ENCODE measurements at places on chromosomes 2 and 18. TPM values are rescaled to one million over a fixed set of nuclear protein-coding genes. Genes with fewer than 3 reads are reported as not detected.

Gene ATIC
- polyA plus RNA-seq = 128 TPM

- no peak overlapping the region for H3K4me3 ChIP-seq
- no peak for DNase-seq
Measured at GRCh38 chr2:43174368-43174916, 52.0 kb downstream of the ZFP36L2 start.

GRCh38 chr2:240399419-240400324, 35.8 kb upstream of the GPC1 start:
- H3K36me3 ChIP-seq = no peaks in the 10 kb centered on the region
- no peak overlapping the region for H3K4me3 ChIP-seq
- no peak overlapping the region for H3K27ac ChIP-seq
- H3K27me3 ChIP-seq = no peaks in the 10 kb centered on the region

GRCh38 chr2:5867056-5867455, 174.9 kb downstream of the SOX11 start:
- no peaks in the 10 kb centered on the region for H3K4me1 ChIP-seq
- H3K36me3 ChIP-seq = no peaks in the 10 kb centered on the region
- DNase-seq = no peak
- H3K27ac ChIP-seq = no peak overlapping the region

Gene TMEM247
- not detected for polyA plus RNA-seq

Gene ALLC
- 0.08 TPM for polyA plus RNA-seq

DNA sequence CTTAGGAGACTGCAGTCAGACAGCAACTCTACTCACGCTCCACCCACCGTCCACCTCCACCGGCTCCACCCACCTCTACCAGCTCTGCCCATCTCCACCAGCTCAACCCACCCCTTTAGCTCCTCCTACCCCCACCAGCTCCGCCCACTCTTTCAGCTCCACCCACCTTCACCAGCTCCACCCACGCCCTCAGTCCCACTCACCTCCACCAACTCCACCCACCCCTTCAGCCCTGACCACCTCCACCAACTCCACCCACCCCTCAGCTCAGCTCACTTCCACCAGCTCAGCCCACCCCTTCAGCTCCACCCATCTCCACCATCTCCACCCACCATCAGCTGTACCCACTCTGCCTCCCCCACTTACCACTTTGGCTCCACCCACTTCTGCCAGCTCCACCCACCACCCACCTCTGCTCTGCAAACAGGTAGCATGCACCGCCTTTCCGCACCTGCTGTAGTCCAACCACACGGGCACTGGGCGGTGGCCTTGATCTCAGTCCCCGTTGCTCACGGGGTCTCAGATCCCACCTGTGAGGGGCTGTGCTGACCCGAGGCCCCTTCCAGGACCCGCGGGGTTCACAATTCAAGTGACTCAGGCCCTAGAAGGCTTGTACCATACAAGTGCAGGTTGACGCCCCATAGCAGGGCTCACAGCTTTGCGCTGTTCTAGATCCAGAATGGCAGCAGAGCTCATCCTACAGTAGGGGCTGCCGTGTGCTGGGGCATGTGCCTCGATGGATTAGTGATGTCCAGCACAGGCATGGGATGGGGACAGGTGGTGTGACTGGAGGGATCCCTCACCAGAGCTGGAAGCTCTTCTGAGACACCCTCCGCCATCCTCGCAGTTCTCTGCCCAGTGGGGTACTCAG, 77.2 kb upstream of the OTOS start:
- H3K36me3 ChIP-seq = no peaks in the 10 kb centered on the region
- H3K4me3 ChIP-seq = no peak overlapping the region
- peaks cover 29% of the 10 kb centered on the region for H3K4me1 ChIP-seq
- H3K27ac ChIP-seq = no peak overlapping the region
- DNase-seq = no peak
- no peaks in the 10 kb centered on the region for H3K27me3 ChIP-seq

Gene CNDP1
- polyA plus RNA-seq = not detected

Gene CNNM3
- 14.7 TPM for polyA plus RNA-seq

Gene ONECUT2
- polyA plus RNA-seq = 0.10 TPM

DNA sequence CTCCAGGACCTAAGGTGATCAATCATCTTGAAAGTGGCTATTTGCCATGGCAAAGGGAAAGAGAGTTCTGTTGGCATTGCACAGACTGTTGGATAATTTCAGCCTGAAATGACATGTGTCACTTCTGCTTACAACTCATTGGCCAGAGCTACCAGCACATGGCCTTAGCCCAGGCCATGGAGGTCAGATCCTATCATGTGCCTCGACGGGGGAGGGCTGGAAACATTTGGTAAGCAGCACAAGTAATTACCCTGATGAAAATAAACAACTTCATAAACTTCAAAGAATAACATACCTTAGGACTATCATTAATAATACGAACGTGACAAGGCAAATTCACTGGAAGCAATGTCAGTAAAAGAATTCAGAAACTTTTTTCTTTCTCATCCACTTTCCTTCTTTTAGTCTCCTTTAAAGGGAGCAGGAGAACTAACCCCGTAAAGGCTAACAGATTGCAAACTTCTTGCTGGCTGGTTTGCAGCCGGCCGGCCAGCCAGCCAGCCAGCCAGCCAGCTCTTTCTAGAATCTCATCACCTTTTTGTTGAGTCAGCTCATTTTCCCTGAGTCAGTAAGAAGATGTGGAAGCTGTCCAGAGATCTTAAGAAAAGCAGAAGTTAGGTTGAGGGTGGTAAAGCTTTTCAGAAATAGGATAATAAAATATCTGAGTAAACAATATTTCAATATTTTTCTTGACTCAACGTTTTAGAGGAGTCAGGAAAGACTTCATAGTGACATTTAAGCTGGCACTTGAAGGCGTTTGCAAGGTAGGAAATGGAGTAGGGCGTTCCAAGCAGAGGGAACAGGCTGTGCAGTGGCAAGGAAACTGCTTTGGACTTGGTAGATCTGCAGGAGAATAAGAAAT, 31.9 kb downstream of the CNRIP1 start:
- H3K27ac ChIP-seq = no peak overlapping the region
- H3K36me3 ChIP-seq = no peaks in the 10 kb centered on the region
- no peak for DNase-seq
- H3K4me1 ChIP-seq = peaks cover 5% of the 10 kb centered on the region

DNA sequence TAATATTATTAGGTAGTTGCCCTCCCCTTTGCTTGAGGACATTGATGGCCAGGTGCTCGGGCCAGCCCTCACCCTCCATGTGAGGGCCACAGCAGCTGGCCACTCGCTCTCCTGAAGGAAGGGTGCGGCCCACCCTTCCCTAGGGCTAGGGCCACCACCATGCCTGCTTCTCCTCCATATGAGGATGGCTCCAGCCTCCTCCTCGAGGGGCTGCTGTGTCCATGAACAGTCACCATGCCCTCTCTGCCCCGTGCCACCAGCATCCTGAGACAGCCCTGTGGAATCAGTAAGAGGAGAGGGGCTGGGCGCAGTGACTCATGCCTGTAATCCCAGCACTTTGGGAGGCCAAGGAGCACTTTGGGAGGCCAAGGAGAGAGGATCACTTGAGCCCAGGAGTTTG, 2.4 kb downstream of the GPR17 start:
- H3K27ac ChIP-seq = no peak overlapping the region

DNA sequence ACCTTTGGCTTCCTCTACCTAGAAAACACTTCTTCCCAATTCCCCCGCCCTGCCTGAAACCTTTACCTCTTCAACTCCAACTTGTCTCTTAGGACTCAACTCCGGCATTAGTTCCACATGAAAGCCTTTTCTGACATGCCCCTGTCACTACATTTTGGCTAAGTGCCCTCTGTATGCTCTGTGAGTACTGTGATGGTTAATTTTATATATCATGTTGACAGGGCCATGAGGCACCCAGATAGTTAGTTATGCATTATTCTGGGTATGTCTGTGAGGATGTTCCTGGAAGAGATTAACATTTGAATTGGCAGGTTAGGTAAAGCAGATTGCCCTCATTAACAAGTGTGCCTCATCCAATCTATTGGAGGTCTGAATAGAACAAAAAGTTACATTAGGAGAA, 75.6 kb upstream of the NCKAP5 start:
- no peaks in the 10 kb centered on the region for H3K27me3 ChIP-seq
- H3K27ac ChIP-seq = no peak overlapping the region
- H3K4me1 ChIP-seq = peaks cover 12% of the 10 kb centered on the region
- H3K4me3 ChIP-seq = no peak overlapping the region
- no peak for DNase-seq
- H3K36me3 ChIP-seq = no peaks in the 10 kb centered on the region

DNA sequence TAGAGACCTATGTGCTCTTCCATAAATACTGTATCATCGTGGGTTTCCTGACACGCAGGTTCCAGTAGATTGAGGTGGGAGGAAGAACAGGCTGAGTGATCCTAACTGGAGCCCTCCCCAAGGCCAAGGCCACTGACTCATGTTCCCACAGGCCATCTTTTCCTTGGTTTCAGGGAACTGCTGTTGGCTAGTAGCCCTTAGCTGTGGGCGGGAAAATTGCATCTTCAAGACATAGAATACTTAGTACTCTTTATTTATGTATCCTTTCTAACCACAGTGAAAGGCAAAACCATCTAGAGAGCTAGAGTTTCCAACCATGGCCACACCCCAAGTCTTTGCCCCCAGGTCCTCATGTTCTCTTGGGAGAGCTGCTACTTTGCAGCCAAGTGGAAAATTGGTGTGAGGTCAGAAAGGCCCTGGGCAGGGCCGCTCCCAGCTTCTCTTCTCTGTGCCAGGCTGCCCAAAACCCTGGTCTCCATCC, 55.9 kb downstream of the COPS8 start:
- no peak overlapping the region for H3K4me3 ChIP-seq
- H3K4me1 ChIP-seq = no peaks in the 10 kb centered on the region
- no peaks in the 10 kb centered on the region for H3K27me3 ChIP-seq
- no peak overlapping the region for H3K27ac ChIP-seq
- DNase-seq = no peak

- peaks cover 8% of the 10 kb centered on the region for H3K4me1 ChIP-seq
- H3K27ac ChIP-seq = peak overlapping the region; percentile 53
- no peak for DNase-seq
- H3K36me3 ChIP-seq = no peaks in the 10 kb centered on the region
- H3K4me3 ChIP-seq = peak overlapping the region; percentile 80
Measured at GRCh38 chr18:79069717-79070151, 540 bp downstream of the ATP9B start.

DNA sequence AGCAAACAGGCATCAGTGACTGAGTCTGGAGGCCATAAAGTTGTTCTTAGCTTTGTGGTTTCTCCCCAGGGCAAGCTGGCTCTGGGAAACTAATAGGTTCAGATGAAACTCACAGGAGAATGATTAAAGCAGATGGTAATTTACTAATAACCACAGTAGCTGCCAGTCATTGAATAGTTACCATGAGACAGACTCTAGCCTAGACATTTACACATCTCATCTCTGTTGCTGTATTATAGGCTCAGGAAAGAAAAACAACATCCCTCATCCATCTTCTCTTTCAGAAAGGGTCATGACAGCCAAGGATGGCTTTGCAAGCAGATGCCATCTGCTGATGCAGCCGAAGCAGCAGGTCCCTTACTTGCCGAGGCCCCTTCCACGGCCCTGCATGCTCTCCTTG, 314.0 kb upstream of the ID2 start:
- H3K27me3 ChIP-seq = peaks cover 6% of the 10 kb centered on the region
- H3K4me3 ChIP-seq = no peak overlapping the region
- H3K4me1 ChIP-seq = no peaks in the 10 kb centered on the region
- no peak overlapping the region for H3K27ac ChIP-seq

Gene KLHL14
- polyA plus RNA-seq = not detected

Gene PSD4
- 0.35 TPM for polyA plus RNA-seq

DNA sequence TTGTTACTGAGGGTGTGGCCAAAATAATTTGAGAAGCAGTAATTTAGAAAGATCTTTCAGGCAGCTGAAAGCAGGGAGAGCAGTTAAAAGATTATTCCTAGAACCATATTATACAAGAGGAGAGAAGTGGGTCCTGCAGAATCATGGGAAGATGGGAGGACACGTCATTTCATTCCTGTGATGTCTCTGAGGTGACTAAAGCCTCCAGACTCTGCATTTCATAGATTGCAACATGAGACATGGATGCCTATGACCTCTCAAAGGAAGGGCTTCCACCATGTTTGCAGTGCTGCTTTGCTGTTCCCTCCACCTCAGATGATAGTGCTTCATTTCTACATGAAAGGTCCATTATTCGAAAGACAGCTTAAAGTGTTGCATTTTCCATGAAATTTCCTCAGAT, 788.4 kb downstream of the TSN start:
- no peaks in the 10 kb centered on the region for H3K36me3 ChIP-seq
- H3K27ac ChIP-seq = no peak overlapping the region
- no peaks in the 10 kb centered on the region for H3K4me1 ChIP-seq
- H3K27me3 ChIP-seq = no peaks in the 10 kb centered on the region

GRCh38 chr2:101116348-101116747, 34.8 kb downstream of the TBC1D8 start:
- DNase-seq = no peak
- H3K27me3 ChIP-seq = no peaks in the 10 kb centered on the region
- H3K36me3 ChIP-seq = no peaks in the 10 kb centered on the region
- no peak overlapping the region for H3K4me3 ChIP-seq
- H3K4me1 ChIP-seq = peaks cover 15% of the 10 kb centered on the region

Gene TTC32
- 9.1 TPM for polyA plus RNA-seq

Gene TMEM163
- not detected for polyA plus RNA-seq

Gene KANSL1L
- polyA plus RNA-seq = 5.5 TPM

Gene SERPINB10
- polyA plus RNA-seq = 0.10 TPM

- H3K27ac ChIP-seq = no peak overlapping the region
- peaks cover 7% of the 10 kb centered on the region for H3K36me3 ChIP-seq
- no peaks in the 10 kb centered on the region for H3K27me3 ChIP-seq
- H3K4me1 ChIP-seq = peaks cover 8% of the 10 kb centered on the region
- no peak overlapping the region for H3K4me3 ChIP-seq
Measured at GRCh38 chr2:31268344-31268743, 34.4 kb downstream of the EHD3 start.

Data from SK-N-SH (cell line).